ENCODE measurements at places on chromosomes 2 and 18. TPM values are rescaled to one million over a fixed set of nuclear protein-coding genes. Genes with fewer than 3 reads are reported as not detected.

The ONECUT2 gene
- not detected for total RNA-seq

The MGAT5 gene
- total RNA-seq: 54.6 TPM

The KLHL30 gene
- not detected for total RNA-seq

The CNGA3 gene
- not detected for total RNA-seq

The TSPYL6 gene
- total RNA-seq: not detected

GRCh38 chr2:70645733-70646419 is 92.2 kb upstream of the TGFA start:
- DNase-seq: no peak

DNA sequence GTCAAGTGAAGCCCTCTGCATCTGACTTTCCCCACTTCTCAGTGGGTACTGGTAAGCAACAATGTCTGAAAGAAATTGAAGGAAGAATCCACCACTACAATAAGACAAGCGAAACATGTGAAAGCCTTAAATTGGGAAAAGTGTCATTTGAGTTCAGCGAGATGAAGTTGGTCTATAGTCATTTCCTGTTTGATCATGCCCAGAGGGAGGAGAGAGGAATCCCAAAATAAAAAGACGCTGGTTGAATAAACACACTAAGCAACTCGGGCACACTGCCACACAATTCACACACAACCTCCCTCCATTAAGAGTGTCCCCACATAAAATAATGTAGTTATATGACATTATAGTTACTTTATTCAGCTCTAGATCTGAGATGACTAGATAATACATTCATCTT is 166.1 kb downstream of the CBLN2 start:
- DNase-seq: no peak

- no peak for DNase-seq
These were observed 614.9 kb downstream of the LRP1B start for GRCh38 chr2:141515931-141516330.

DNA sequence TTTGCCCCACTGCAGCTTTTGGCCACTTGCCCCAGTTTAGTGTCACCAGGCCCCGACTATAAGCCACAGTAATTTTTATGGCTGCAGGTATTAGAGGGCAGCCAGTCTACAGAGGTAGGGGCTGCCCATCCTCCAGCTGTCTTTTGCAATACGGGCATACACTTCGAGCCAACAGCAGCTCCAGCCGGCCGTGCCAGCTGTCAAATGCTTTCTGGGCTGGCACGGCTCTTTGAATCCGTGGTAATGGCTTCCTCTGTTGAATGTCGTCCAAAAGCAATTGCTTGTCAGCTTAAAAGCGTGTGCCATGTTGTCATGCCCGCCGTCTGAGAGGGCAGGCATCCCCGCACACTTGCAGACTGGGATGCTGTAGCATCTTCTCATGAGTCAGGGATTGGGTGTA is 41.3 kb downstream of the BCL2L11 start:
- no peak for DNase-seq

DNA sequence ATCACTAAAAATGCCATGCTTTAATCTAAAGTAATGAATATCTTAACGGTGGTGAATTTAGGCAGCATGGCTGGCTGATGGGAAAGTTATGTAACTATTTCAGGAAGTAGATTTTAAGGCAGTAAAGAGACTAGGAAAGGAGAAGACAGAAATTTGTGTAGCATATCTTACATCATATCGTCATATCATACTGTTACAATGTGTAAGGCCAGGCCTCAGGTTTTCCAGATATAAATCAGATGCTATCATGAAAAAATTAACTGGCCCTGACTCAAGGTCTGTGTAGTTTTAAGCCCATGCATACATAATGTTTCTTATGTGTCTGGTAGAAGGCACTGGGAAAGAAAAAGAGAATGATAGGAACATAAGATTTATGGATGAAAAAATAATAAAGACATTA is 8.9 kb upstream of the FAP start:
- no peak for DNase-seq

DNA sequence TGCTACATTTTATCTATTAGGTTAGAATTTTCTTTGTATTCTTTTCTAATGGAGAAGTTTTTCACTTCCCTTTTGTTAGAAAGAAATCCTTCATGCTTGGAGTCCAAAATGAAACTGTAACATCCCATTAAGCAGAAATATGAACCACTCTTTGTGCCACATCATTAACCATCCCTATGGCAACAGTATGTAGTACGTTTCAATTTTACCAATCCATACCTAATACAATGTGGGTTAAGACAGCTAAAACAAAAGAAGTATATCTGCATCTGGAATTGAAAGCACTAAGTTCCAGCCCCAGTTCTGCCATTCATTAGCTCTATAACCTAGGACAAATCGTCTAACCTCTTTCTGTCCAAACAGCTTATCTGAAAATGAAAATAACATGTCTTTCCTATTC is 409.2 kb upstream of the SPHKAP start:
- no peak for DNase-seq

- no peak for DNase-seq
These were observed 234.5 kb downstream of the LDLRAD4 start for GRCh38 chr18:13452871-13453680.

GRCh38 chr2:40827392-40827791 is 375.5 kb upstream of the SLC8A1 start:
- DNase-seq: no peak

GRCh38 chr2:15579641-15580040 is 12.0 kb upstream of the DDX1 start:
- no peak for DNase-seq

DNA sequence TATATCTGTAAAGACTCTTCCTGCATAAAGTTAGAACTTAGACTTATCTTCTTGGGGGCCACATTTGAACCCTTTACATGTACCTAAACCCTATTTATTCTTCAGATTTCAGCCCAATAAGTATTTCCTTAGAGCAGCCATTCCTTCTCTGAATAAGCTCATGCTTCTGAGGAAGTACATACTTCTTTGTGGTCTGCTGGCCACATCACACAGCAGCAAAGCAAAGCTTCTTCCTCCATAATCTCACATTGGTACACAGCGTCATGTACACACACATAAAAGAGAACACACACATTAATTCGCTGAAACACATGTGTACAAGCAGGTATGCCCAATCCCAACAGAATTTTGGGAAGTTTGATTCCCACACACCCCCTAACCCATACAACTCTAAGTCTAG is 331.0 kb downstream of the CDH2 start:
- no peak for DNase-seq
